ENCODE measurements at places on chromosomes 12 and 14.

- no peak for DNase-seq
Measured at GRCh38 chr14:23632461-23633159, 3.6 kb upstream of the DHRS2 start.

- no peak for DNase-seq
Measured at GRCh38 chr14:64910847-64911495, 3.3 kb upstream of the CHURC1 start.

- no peak for DNase-seq
Measured at GRCh38 chr12:71061451-71061850, 96.3 kb downstream of the TSPAN8 start.

- DNase-seq, result no peak
Measured at GRCh38 chr14:73743431-73743931, 29.3 kb upstream of the PNMA1 start.

DNA sequence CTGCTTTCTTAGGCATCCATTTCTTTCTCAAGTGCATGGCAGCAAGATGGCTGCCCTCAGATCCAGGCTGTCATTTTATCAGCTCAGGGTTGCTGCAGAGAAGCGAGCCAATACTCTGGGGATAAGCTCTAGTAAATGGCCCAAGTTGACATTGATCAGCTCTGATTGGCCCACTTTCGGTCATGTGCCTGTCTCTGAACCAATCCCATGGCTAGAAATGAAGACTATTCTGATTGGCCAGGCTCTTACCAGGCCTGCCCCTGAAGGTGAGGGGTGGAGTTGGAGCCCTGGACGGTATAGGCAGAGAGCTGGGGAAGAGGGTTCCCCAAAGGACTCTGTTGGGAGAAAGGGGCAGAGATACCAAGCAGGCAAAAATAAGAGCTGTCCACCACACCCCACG, 41.4 kb downstream of the MYO1H start:
- DNase-seq, result no peak

DNA sequence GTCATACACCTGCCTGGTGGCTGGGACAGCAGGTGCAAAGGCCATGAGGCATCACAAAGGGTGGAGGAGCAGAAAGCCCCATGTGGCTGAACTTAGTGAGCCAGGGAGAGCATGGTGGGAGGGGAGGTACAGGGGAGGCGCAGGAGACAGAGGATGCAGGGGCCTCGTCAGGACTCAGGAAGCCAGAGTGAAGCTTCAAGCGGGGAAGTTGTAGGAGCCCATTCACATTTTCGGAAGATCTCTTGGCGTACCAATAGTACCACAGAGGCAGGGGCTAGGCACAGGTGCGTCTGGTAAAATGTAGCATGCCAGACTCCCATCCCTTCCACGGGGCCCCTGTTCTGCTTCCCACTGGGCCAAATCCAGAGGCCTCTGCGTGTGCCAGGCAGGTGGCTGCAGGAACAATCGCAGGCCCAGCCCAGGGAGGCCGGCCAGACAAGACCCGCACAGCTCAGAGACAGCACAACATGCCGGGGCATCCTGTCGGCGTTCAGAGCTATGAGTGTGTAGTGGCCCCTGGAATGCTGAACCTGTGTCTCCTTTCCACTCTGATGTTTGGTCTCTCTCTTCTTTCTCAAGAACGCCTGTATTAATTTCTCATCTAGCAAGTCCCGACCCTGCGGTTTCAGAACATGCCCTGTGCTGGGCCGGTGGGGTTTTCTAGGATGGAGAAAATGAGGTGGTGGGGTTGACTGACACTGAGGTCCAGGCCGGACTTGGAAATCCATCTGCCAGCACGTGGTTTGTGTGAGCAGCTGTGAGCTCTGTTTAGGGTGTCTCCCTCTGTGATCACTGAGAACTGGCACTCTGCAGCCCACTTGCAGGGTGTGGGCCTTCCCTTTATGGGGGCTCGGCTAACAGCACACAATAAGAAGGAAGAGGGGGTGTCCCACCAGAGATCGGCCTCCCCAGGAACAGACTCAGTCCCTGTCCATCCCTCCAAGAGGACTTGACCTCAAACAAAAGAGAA, 5.5 kb upstream of the TMEM132D start:
- DNase-seq, result no peak

DNA sequence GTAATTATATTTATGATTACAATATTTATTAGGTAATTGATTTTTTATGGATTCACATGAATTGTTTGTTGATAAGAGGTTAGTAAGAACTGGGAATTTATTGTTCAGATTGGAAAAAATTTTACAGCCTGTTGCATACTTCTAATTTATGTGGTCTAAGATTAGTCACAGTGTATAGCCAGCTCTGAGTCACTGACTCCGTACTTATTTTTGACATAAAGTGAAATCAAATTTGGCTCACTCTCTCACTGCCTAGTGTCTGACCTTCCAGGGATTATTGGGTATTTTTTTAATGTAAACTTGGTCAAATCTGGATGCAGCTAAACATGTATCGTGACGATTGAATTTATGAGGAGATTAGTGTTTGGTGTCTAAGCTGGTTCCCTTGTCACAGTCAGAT, 109.3 kb downstream of the PTPRQ start:
- no peak for DNase-seq

DNA sequence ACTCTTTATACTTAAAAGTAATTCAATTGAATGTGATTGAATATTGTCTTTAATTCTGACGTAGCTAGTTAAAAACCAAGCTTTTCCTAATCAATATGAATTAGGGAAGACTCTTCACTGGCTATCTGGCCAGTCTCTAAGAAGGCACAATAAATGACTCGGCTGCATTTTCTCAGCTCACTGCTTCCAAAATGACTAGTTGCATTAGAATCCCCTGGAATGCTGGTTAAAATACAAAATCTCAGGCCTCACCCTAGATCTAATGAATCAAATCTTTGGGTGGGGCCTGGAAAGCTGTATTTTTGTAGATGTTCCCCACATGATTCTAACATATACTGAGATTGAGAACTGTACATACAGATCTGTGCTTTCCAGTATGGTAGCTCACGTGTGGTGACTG, 242.1 kb downstream of the CHST11 start:
- no peak for DNase-seq

DNA sequence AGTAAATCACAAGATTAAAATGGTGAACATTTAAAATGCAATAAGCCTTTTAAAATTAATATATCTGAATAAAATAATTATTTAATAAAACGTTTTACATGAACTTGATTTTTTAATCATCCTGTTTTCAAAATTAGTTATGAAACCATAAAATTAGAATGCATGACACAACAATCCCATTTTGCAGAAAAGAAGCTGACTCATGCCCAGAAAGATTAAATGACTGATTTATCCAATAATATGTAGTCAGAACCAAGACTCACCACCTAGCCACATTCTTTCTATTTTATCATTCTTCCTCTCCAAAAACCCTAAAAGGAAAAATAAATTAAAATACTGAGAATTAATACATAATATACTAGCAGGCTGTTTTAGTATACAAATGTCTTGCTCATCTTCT, 83.0 kb upstream of the LGR5 start:
- no peak for DNase-seq

GRCh38 chr14:49623941-49624839, 3.6 kb downstream of the MGAT2 start:
- DNase-seq, result no peak

DNA sequence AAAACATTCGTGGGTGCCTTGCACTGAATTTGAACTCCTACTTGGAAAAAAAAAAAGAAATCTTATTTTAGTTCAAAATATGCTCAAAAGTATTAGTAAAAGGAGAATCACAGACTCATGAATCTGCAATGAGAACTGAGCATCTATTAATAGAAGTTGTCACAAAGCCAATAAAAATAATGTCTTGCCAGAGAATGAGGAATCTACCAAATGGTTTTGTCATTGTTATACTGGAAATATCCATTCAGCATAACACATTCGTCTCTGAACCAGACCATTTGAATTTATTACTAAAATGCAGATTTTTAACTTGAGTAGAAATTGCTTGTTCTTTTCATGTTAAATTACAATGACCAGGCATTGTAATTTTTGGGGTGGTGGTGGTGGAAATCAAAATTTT, 11.6 kb upstream of the PTPRB start:
- DNase-seq, result no peak

GRCh38 chr12:107267604-107268003, 174.3 kb upstream of the CRY1 start:
- DNase-seq, result no peak

GRCh38 chr14:99793213-99794150, at the start of gene EML1:
EML1 (plus strand) TSS chr14:99793413; CDS start chr14:99793477, 64 bp downstream.
- DNase-seq, result peak; percentile 45

GRCh38 chr12:17592472-17592871, 497.5 kb downstream of the RERGL start:
- DNase-seq, result no peak

DNA sequence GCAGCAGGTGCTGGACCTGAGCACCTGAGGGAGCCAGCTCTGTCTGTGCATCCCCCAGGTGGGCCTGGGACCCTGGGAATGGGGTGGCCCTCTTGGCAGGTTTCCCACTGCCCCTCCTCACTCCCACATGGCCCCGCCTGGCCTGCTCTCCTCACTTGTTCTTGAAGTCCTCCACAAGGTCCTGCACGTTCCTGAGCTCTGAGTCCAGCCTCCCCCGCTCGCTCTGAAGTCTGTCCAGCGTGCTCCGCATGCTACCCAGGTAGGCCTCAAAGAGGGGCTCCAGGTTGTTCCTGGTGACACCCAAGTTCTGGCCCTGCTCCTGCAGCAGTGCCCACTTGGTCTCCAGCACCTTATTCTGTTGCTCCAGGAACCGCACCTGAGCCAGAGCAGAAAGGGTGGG, 2.9 kb downstream of the KRT79 start:
- no peak for DNase-seq

DNA sequence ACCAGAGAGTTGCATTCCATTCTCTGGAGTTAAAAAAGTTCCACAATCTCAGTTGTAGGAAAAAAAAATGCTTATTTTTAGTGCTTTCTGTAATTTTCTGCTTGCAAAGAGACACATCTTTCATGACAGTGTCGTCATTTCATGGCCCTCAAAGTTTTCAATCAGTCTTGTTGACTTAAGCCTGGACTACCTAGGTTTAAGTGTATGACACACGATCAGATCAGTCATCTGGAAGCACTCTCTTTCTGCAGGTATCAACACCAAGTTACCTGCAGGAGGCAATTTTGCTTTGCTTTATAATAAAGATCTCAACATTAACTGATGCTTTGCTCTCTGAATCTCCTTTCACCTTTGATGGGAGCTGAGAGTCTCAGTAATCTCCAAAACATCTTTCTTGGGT, 251.6 kb downstream of the BCAT1 start:
- no peak for DNase-seq

GRCh38 chr12:65084579-65084978, 36.5 kb downstream of the WIF1 start:
- no peak for DNase-seq

GRCh38 chr12:123091230-123092150, 59.4 kb downstream of the PITPNM2 start:
- DNase-seq, result no peak

DNA sequence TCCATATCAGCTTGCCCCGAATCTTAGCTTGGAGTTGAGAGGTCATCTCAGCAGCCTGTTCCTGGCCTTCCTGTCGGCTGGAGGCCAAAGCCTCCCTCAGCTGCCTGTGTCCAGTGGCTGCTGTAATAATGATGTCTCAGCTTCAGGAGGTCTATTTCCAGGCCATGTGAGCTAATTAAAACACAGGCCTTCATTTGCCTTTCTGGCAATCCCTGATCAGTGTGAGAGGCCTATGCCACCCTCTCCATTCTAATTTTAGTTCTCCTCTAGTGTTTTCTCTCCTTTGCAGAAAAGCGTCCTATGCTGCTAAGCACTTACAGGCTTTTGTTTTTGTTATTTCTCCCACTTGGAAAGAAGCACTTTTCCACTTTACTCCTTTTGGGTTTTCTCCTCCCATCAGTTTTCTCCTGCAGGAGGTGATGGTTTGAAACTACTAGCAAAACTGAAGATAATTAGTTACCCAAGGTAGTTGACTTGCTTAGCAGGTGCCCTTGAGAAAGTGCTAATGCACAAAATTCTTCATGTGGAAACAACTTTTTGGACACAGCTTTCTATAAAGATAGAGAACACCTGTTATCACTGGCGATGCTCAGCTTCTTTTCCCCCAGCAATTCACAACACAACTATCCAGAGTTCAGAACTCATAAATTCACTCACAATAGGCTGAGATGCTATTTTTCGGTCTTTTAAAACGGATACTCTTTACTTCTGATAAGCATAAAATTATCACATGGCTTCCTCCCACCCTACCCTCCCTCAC, 255.3 kb upstream of the GARIN6 start:
- DNase-seq, result no peak

DNA sequence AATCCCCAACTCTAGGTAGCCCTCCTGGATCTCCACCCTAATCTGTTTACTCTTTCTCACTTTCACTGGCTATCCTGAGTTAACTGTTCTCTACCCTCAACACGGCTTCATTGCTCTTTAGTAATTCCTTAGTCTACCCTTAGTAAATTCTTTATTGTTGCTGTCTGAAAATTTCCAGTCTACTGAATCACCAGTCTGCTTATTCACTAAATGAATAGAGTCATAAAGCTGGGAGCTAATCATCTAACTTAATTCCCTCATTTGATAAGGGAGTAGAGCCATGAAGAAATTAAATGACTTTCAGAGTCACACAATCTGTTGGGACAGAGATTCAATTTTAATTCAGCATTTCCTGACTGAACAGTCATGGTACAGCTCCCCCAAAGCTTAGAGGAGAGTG, 36.5 kb downstream of the YEATS4 start:
- DNase-seq, result no peak

DNA sequence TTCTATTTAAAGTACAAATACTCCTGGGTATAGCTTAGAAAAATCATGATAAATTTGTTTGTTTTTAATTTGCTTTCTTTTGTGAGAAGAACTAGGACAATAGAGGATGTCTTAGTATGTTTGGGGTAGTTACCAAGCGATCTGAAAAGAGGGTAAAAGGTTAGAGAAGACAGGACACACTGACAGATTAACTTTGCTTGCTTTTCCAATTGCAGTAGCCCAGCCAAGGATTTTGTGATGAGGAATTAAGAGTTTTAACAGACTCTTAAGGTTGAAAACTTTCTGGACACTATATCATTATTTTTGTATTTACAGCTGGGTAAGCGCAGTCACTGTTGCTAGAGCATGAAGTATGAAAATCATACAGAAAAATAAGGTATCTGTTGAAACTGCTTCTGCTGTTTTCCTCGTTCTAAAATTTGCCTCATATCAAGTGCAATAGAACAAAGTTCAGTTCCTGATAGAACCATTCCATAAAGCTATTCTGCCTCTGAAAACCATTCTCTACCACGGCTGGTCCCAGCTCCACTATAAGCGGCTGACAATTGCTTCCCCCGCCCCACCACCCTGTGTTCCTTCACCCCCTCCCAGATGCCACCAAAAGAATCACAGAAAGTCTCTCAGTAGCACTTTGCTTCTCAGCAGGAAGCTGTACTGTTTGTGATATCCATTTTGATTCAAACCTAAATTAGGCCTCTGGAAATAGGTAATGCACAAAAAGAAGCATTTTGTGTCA, 413.4 kb downstream of the BCAT1 start:
- no peak for DNase-seq

DNA sequence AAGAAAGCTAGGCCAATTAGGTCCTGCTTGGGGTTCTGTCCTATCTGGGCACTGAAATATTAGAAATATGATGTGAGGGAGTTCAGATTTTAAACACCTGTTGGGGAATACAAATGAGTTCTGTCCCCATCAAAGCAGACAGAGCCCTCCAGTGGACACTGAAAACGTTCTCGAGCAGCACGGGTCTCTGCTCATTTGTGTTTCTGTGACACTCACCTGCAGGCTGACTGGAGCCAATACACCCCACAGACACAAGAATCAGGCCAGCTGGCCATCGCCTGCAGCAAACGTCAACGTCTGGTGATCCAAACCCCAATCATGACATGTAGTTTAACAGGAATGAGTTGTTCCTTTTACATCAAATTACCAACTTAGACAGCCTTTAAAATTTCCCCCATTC, 493.4 kb upstream of the TMEM132C start:
- DNase-seq, result no peak
